ENCODE measurements at places on chromosomes 5 and 9. TPM values are rescaled to one million over a fixed set of nuclear protein-coding genes. Genes with fewer than 3 reads are reported as not detected.

GRCh38 chr5:132971483-132972435 is 8.3 kb upstream of the AFF4 start:
- DNase-seq = no peak

The CDH10 gene
- total RNA-seq = not detected

The IRX4 gene
- total RNA-seq = not detected

- no peak for DNase-seq
Observed at GRCh38 chr9:27765266-27766072, 192.2 kb upstream of the C9orf72 start.

The SPRY4 gene
- total RNA-seq = 6.5 TPM

- DNase-seq = no peak
Observed at GRCh38 chr5:138936968-138937345, 61.8 kb upstream of the LRRTM2 start.

The FAXDC2 gene
- 98.1 TPM for total RNA-seq

GRCh38 chr5:61186634-61187033 is 24.4 kb upstream of the SMIM15 start:
- no peak for DNase-seq

The SLC6A19 gene
- total RNA-seq = 0.16 TPM
